ENCODE measurements at places on chromosomes 12 and 14. TPM values are rescaled to one million over a fixed set of nuclear protein-coding genes. Genes with fewer than 3 reads are reported as not detected.

DNA sequence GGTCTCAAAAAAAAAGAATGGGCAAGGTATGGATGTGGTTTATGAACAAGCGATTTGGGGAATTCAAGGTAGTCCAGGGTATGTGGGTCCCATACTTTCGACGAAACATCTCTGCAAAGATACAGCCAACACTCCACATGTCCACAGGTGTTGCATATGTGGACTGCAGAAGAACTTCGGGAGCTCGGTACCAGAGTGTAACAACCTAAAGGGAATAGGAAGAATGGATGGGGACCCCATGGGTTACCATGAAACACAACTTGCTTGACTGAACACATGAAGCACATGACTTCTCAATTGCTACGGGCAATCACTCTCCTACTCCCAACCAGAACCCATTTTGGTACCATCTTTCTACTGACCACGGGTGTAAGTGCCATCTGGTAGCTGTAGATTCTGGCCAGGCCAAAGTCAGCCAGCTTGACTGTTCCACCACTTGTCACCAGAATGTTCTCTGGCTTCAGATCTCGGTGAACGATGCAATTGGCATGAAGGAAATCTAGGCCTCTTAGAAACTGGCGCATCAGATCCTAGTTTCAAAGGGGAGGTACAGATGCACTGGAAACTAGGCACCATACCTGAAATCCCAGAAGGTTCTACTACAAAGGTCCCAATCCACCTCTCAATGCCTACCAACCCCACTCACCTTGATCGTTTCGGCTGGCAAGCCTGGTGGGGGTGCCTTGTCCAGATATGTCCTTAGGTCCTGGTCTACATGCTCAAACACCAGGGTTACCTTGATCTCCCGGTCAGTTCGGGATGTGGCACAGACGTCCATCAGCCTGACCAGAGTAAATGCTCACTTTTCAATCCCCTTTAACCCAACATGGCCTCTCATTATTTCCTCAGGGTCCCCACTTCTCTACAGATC is 1.3 kb downstream of the CDK4 start:
- DNase-seq: no peak

- DNase-seq: peak; percentile 77
These were observed 150.8 kb downstream of the PRKCH start for GRCh38 chr14:61472011-61472672.

- no peak for DNase-seq
These were observed 236.6 kb upstream of the CCDC196 start for GRCh38 chr14:66249544-66249943.

DNA sequence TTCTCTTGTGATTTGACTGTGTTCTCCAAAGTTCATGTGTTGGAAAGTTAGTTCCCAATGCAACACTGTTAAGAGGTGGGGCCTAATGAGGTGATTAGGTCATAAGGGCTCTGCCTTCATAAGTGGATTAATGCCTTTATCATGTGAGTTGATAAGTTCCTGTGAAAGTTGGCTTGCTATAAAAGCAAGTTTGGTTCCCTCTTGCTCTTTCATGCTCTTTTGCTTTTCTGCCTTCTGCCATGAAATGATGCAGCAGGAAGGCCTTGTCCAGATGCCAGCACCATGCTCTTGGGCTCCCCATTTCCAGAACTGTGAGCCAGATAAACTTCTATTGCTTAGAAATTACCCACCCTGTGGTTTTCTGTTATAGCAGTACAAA is 41.9 kb downstream of the SLC16A7 start:
- no peak for DNase-seq

- no peak for DNase-seq
These were observed 5.1 kb downstream of the SDS start for GRCh38 chr12:113398346-113399290.

GRCh38 chr12:57614178-57614947 is 3.1 kb downstream of the ARHGEF25 start:
- no peak for DNase-seq

GRCh38 chr12:88242571-88242925 is 100.4 kb downstream of the TMTC3 start:
- DNase-seq: no peak

GRCh38 chr14:62015945-62016344 is 253.7 kb downstream of the SNAPC1 start:
- no peak for DNase-seq

DNA sequence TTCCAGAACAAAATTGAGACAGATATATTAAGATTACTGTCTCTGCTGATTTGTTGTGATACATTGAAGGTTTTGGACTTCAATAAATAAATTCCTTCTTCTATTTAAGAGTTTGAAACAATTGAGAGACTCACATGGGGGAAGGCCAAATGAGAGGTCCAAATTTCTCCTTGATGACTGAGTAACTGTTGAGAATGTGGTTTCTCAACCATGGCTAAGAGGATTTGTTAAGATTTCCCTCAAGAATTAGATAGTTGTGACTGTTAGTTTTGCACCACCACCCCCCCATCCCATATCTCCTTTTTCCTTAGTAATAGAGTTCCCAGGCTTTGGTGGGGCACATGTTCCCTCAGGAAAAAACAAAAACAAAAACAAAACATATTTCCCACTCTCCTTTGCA is 47.7 kb upstream of the IGF1 start:
- DNase-seq: no peak

The CCNB1IP1 gene
- total RNA-seq: 98.6 TPM

The HCAR1 gene
- 0.99 TPM for total RNA-seq

Measured in activated naive CD4-positive, alpha-beta T cell treated with anti-CD3 and anti-CD28 coated beads for 36 hours (primary cell).